ENCODE measurements at places on chromosomes 12 and 14.

- no peak for DNase-seq
Measured at GRCh38 chr12:30725739-30726138, 29.0 kb downstream of the CAPRIN2 start.

GRCh38 chr14:96100161-96101064, 61.3 kb downstream of the C14orf132 start:
- DNase-seq = peak; percentile 59

- DNase-seq = no peak
Measured at GRCh38 chr12:1515428-1515827, 79.0 kb downstream of the FBXL14 start.

GRCh38 chr12:47903927-47904712, 674 bp downstream of the VDR start:
- peak; percentile 56 for DNase-seq

DNA sequence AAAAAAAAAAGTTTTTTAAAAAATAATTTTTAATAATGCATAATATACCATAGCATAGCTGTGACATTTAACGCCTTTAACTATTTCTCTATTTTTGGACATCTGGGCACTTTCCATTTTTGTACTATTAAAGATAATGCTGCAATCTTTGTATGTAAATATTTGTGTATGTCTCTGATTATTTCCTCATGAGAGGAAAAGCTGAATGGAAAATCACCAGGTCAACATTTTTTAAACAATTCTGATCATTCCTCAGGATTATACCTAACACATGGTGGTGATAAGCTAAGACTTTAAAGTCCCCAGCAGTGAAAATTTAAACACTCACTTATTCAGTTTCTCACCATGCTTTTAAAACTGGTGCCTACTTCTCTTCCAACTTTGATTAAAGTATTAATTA, 31.3 kb upstream of the NR1H4 start:
- no peak for DNase-seq

DNA sequence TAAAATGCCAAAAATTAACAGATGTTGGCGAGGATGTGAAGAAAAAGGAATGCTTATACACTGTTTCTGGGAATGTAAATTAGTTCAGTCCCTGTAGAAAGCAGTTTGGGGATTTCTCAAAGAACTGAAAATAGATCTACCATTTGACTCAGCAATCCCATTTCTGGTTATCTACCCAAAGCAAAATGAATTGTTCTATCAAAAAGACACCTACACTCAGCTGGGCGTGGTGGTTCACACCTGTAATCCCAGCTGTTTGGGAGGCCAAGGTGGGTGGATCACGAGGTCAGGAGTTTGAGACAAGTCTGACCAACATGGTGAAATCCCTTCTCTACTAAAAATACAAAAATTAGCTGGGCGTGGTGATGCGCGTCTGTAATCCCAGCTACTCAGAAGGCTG, 279.3 kb upstream of the PDE3A start:
- DNase-seq = no peak

DNA sequence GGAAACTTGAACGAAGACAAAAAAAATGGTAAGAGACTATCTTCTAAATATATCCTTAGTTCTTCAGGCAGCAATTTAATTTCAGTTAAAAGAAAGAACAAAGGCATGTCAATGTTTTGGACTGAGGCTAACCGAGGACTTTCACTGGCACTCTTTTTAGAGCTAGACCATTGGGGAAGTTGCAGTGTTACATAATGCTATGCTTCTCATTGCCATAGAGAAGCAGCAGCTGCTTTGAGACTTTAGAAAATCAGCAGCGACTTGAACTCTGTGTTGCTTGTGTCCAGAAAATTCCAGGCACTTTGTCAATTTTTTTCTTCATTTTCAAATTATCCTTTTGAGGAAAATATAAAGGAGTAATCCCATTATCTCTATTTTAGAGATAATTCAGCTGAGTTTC, 964.2 kb downstream of the NRXN3 start:
- DNase-seq = no peak

GRCh38 chr12:11827091-11828061, 177.9 kb downstream of the ETV6 start:
- no peak for DNase-seq

DNA sequence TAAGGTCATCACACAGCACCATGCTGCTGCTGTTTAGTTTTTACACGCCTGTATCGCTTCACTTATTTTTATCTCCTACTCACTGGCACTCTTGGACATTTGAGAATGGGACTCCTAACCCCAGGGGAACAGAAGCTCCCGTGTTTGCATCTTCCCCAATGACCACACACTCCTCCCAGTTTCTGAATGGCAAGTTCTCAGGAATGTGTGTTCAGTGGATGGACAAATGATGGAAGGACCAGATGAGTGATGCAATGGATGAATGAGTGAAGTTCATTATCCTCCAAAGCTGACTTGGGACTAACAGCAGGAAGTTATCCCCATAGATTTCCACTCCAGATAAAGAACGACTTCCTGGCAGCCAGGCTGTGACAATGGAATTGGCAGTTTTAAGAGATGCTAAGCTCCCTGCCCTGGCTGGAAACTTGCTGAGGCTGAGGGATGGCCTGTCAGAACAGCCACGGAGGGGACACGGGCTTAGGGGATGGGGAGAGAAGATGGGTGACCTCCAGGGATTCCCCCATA, 231.5 kb downstream of the SLC15A4 start:
- DNase-seq = no peak

DNA sequence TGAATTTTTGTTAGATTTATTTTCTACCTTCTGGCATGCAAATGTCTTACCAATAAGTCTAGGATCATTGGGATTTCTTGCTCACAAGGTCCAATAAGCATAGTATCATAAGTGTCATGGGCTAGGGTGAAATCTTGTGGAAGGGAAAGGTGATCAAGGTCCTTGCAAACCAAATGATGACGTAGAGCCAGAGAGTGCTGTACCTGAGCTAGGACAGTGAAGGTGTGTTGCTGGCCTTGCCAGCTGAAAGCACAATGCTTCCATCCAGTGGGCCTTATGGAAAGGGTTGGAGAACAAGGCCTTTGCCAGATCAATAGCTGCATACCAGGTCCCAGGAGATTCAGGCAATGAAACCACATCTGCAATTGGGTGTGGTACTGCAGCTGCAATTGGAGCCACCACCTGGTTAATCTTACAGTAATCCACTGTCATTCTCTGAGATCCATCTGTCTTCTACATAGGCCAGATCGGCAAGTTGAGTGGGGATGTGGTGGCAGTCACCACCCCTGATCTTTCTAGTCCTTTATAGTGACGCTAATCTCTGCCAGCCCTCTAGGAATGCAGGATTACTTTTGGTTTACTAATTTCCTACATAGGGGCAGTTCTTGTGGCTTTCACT, 208.9 kb upstream of the MYL2 start:
- no peak for DNase-seq

DNA sequence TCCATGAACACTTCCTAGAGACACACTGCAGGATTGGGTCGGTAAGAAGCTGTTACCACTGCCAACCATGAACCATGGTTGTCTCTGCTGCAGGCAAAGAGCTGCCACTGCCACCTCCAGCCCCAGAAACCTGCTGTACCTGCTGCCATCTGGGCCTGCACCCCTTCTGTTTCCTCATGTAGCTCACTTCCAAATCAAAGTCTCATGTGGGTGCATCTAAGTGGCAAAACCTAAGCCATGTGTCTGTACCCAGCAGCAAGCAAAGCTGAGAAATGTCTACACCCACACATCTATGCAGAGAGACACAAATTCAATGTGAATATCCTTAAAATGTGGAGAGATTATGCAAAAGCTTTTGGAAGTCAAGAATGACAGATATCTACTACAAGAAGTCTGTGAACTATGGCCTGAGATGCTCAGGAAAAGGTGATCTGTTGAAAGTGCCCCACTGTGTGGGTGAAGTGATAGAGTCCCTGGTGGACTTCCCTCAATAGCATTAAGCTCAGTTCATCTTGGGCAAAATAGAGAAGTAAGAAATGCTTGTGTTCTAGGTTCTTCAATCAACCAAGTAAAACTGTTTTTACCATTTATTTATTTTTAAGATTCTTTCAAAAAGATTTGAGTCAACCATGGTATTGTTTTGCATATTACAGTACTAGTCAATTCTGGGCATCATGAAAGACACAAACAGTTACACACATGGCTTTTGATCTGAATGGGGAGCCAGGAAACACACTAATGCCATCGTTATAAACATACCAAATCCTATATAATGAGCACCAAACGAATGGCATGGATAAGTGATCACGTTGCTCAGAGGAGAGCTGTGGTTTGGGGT, 64.4 kb downstream of the FOS start:
- DNase-seq = no peak

GRCh38 chr14:70441641-70442040, 10.3 kb upstream of the ADAM21 start:
- DNase-seq = no peak

GRCh38 chr12:107032266-107032665, 45.3 kb upstream of the MTERF2 start:
- DNase-seq = no peak

GRCh38 chr14:102333390-102333789, 13.8 kb downstream of the ZNF839 start:
- no peak for DNase-seq

- no peak for DNase-seq
Measured at GRCh38 chr14:102831163-102831804, 54.0 kb downstream of the TRAF3 start.

DNA sequence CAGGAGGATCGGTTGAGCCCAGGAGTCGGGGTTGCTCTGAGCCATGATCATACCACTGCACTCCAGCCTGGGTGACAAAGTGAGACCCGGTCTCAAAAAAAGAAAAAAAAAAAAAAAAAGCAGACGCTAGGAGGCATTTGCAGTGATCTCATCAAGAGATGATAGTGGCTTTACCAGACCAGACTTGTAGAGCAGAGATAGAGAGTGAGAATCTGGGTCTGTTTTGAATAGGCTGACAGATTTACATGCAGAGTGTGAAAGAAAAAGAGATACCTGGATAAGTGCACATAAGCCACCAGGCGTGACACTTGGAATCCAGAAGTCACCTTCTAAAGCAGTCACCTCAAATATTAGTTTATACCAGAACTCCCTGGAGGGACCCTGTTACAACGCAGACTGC, 21.1 kb upstream of the FLRT2 start:
- no peak for DNase-seq

GRCh38 chr12:68768431-68768939, 22.5 kb downstream of the SLC35E3 start:
- DNase-seq = no peak

DNA sequence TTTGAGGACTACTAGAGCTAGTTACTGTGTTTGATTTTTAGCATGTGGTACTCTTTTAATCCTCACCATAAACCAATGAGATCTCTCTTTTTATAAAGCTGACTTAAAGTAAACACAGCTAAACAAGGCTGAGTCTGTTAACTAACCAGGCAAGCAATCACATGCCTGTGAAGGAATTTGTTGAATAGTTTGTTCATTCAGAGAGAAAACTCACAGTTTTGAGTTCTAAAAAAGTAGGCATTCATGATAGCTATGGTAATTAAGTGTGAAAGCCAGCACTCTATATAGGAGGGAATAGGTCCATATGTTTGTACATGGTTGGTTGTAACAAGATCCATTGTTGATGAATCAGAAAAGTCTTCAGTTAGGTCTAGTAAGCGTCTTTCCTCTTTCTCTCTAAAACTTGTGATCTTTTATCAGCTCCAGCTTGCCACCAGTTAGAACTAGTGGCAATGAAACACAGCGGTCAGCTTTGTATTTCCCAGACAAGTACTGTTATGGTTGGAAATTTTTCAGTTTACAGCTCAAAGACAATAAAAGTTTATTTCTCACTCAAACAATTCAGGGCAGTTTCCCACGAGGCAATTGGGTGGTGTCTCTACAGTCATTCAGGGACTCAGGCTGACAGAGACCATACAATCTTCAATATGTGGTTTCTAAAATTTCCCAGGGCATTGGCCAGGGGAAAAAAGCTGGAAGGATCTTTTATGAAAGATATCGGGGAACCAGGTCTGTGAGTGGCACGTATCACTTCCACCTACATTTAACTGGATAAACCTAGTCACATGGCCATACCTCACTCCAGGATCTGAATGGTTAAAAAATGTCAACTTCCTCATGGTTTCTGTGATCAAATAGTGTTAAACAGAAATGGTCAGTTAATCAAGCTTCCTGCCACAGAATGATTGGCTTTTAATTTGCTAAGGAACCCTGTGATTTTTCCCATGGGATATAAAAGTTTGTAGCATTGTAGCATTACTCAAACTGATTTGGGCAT, 203.1 kb downstream of the KIF21A start:
- DNase-seq = no peak

GRCh38 chr12:128767518-128767917, 56.2 kb downstream of the SLC15A4 start:
- DNase-seq = no peak

DNA sequence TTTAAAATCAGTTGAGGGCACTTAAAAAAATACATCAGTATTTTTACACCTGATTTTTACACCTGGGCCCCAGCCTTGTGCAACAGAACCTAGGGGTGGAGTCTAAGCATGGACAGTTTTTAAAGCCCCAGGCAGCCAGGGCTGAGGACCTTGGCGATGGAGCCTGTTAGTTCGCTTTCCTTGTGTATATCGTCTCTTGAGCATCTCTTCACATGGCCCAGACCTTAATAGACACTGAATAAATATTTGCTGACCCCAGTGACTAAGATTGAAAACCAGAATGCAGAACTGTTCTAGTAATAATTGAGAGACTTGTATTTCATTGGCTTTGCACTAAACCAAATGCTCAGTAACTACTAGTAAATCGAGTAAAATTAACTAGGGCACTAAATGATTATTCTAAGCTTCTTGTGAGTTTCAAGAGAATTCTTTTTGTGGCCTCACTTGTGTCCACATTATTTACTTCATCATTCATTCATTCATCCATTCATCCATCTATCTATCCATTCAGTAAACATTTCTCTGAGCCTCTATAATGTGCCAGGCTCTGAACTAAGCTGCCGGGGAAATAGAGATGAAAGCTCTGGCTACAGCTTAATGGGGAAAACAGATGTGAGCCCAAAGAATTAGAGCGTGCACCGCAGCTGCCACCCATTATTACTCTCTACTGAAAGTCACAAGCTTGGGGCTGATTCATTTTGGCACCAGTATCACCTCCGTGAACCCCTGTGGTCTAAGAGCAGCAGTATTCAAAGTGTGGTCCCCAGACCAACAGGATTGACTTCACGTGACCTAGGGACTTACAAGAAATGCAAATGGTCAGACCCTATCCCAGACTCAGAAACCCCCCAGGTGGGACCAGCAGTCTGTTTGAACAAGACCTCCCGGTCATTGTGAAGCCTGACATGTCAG, 30.7 kb upstream of the BCL7A start:
- DNase-seq = peak; percentile 23

- no peak for DNase-seq
Measured at GRCh38 chr12:100721169-100721568, 73.4 kb upstream of the ANO4 start.

All from activated T-cell treated with anti-CD3 and anti-CD28 coated beads for 48 hours (primary cell).